Muscle of back (tissue), 13 donors: ENCODE measurements at places on chromosomes 3 and 15.

DNA sequence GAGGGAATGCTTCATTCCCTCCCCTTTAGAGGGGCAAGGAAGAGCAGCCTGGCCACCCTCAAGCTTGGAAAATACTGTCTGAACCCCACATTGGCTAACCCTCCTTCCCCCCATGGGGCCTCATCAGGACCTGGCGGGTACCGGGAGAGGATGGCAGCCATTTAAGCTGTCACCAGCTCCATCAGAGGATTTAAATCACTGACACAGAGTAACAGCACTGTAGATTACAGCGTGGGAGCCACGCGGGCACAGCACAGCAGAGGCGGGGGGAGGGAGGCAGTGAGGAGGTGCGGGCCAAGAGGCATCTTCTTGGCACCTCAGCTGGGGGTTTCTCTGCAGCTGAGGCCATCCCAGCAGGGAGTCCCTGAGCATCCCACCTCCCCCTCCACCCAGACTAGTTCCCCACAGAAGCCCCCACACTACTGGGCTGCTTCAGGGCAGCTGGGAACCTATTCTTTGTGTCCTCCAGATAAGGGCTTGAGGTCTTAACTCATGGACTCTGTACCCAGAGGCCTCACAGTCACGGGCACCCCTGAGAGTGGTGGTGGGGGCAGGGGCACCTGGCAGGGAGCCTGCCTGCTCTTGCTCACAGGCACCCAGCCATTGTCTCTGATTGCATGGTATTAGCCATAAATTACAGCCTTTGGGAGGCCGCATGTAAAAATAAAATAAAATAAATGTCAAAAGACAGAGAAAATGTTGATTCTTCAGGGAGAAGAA, 21.9 kb upstream of the CACNA2D2 start:
- DNase-seq, result no peak

GRCh38 chr15:58698887-58699641, 50.4 kb downstream of the ADAM10 start:
- no peak for DNase-seq

- DNase-seq, result no peak
These were observed 312.2 kb upstream of the ZNF717 start for GRCh38 chr3:76097589-76097969.

- DNase-seq, result no peak
These were observed 89.8 kb downstream of the SEMA5B start for GRCh38 chr3:122937745-122938144.

DNA sequence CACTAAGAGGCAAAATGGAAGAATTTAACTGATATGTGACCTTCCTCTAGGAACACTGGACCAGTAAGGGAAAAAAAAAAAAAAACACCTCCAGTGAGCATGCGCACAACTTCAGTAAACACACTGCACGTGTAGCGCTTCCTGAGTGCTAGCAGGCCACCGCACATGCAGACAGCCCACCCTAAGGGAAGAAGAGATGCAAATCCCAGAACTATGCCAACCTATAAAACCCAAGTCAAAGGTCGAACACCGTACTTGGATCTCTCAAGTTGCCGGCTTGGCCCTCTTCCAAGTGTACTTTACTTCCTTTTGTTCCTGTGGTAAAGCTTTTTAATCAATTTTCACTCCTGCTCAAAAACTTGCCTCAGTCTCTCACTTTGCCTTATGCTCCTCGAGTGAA, 64.5 kb upstream of the CADPS start:
- no peak for DNase-seq

DNA sequence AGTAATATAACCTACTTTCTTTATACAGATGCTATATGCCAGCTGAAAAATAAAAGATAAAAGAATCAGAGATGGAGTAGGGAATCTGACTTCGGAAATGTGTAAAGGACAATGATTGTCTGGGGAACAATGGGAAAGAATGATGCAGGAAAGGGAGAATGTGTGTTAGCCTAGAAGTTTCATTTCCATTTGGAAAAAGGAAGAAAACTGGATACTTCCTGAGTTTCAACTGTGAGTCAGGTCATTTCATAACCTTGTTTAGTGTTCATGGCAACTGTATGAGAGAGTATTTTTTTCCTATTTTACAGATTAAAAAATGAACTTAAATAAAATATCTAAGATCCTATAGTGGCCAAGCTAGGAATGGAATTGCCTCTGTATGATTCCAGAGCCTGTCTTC, 261.3 kb upstream of the NECTIN3 start:
- DNase-seq, result no peak

GRCh38 chr3:49903451-49904424, at the start of gene MST1R:
Gene MST1R, minus strand, starts transcription at chr3:49903873. Its CDS starts 264 bp downstream, at chr3:49903609.
- peak; percentile 52 for DNase-seq
